ENCODE measurements at places on chromosomes 5 and 9.

DNA sequence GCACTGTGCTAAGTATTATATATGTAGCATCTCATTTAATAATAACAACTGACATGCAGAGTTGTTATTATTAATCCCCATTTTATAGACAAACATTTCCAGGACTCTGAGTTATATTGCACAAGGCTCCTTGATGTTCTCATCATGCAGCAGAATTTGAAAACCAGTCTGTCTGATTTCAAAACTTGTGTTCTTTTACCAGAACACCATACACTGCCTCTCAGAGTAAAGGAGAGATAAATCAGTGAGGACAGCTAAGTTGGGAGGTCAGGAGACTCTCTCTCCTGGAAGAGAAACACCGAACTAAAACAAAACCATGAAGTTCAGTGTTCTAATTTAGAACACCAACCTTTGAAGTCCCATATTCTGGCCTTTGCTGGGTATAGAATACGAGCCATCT lies 92.7 kb upstream of the TNC start:
- no peak for DNase-seq

- DNase-seq: no peak
Observed at GRCh38 chr9:5624655-5625054, 4.3 kb upstream of the RIC1 start.

DNA sequence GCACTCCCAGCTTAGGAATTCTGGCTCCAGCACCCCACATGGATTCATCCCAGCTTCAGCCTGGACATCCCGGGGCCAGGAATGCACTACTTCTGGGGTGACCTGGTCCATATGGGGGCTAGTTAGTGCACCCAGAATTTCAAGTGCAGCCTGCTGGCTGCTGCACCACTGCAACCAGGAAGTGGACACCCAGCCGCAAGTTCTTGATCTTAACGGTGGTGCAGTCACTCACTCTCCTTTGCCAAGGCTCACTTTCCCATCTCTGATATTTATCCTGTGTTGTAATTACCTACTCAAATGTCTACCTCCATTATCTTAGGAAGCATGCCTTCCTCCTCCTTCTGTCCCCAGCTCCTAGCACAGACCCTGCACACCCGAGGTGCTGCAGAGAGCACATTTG lies 26.2 kb upstream of the RAB14 start:
- DNase-seq: no peak

GRCh38 chr5:178284093-178284675 lies 51.6 kb upstream of the PHYKPL start:
- DNase-seq: no peak

DNA sequence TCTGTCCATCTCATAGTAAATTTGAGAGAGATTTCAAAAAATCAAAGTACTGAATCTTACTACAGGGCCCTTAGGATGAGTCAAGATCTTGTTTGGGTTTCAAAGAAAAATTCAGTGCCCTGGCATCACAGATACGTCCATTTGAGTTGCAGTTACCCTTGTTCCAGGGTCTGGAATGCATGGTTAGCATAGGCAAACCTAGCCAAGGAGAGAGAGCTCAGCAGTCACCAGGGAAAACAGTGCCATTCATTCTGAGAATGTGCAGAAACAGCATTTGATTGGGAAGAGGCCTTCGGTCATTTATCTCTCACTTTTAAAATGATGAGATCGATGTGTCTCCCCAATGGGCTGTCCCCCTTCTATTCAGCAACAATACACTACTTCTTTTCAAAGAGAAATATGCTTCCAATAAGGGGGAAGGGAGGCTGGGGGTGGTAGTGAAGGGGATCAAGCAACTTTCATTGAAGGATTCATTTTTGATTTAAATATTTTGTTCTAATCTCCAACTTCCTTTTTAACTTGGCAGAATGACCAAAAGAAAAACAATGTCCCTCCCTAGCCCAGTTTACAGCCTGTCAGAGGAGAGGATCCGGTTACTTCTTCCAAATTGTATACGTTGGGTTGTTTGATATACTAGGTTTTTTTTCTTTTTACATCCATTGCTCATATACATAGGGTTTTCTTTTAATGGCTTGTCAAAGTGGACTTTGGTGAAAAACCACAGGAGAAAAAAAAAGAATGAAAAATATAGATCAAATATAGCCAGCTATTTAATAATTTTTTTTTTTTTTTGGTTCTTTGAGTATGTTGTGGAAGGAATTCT lies 491.1 kb downstream of the CCDC171 start:
- no peak for DNase-seq

- peak; percentile 81 for DNase-seq
Observed at GRCh38 chr5:181167814-181168488, 20.6 kb downstream of the OR2V2 start.

DNA sequence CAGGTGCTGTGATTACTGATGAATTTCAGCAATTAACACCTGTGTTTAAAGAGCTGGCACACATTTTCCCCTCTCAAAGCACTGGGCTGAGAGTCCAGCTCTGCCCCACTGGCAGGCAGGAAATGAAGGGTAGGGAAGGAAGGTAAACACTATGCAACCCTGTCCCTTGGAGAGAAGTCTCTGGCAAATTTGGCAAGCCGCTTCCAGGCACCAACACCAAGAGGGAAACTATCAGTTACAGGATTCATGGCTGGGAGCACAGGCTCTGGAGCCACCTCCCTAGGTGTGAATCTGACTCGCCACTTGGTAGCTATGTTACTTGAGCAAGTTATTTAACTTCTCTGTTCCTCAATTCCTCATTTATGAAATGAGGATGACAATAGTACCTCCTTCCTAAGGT lies 3.3 kb downstream of the ANKS6 start:
- no peak for DNase-seq

GRCh38 chr9:113520109-113520642 lies 56.6 kb downstream of the RGS3 start:
- DNase-seq: no peak

- DNase-seq: no peak
Observed at GRCh38 chr9:115115117-115115880, 2.7 kb downstream of the TNC start.

DNA sequence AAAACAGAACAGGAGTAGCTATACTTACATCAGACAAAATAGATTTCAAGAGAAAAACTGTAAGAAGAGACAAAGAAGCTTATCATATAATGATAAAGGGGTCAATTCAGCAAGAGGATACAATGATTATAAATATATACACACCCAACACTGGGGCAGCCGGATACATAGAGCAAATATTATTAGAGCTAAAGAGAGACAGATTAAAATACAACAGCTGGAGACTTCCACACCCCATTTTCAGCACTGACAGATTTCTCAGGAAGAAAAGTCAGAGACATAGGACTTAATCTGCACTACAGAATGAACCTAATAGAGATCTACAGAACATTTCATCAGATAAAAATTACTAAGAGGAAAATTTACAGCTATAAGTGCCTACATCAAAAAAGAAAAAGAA lies 35.7 kb downstream of the OXCT1 start:
- no peak for DNase-seq

GRCh38 chr9:93205045-93205768 lies 21.3 kb downstream of the WNK2 start:
- DNase-seq: no peak

DNA sequence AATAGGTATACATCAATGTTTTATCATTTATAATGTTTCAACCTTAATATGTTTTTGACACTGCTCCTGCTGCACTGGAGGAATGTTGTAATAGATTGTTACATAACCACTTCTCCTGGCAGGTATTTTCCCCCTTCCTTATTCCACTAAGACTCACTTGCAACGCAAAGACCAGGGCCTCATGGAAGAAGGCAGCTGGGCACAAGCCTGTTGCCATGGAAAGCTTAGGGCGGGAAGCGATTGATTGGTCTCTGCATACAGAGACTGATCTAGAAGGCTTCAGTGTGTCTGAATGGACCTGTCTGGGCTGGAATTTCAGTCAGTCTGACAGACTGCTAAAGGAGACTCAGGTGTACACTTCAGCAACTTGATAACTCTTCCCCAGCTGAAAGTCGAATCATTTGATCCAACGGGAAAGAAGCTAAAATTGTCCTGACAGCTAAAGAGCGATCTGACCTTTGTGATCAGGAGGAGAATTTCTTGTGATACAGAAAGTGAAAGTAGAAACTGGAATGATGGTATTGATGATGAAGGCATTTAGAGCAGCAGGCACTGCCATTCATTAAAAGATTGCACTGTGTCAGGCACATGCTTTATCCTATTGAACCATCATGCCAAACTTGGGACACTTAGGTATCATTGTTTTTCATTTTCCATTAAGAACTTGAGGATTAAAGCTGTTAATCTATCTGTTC lies 65.1 kb downstream of the GRIA1 start:
- DNase-seq: no peak

DNA sequence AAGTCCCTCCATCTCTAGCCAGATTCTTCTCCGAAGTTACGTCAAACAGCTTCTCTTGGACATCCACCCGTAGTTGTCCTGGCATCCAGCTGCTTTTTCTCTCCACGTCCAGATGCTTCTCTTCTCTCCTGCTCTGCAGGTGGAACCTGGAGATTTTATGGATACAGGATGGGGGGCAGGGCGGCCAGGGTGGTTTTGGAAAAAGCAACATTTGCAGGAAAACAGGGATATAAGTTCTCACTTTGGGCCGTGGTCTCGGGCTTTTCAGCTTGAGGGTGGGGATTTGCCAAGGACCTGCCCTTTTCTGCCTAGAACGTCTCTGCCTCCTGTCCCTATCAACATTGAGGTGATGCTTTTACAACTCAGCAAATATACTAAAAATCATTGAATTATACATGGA lies 1941.6 kb upstream of the C9orf72 start:
- DNase-seq: no peak

DNA sequence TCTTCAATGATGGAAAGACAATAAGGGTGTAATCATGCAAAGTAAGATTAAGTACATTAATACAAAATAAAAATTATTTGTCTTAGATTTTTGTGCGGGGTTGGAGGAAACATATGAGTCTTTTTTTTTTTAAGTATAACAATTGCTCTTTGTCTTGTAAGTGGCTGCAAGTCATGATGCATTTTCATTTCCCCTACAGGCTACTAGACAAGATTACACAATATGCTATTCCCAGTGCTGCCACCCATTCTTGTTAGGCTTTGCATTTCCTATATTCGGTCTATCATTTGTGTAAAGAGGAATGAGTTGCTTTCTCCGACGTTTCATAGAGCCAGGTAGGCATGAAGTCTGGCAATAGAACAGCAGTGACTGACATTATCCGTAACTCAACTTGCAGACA lies 294.2 kb upstream of the CYLC2 start:
- no peak for DNase-seq

DNA sequence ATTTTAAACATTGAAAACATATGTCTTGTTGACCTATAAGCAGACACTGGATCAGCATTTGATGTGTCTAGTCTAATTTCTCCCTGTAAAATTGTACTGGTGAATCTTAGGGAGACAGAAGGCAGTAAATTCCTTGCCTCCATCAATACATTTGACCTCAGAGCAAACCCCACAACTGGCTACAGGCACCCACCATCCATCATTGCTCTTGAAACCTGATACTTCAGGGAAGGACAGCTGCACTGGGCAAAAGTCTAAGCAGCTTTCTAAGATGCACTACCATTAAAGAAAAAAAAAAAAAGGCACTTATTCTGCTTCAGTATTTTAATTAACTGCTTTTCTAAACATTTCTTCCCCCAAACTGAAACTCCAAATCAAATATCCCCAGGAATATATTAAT lies 1051.3 kb upstream of the DMAC1 start:
- no peak for DNase-seq

- no peak for DNase-seq
Observed at GRCh38 chr5:83900306-83900705, 179.7 kb upstream of the HAPLN1 start.

- DNase-seq: no peak
Observed at GRCh38 chr9:15353892-15354291, 46.9 kb upstream of the TTC39B start.

GRCh38 chr5:146427619-146427997 lies 19.5 kb upstream of the TCERG1 start:
- no peak for DNase-seq

DNA sequence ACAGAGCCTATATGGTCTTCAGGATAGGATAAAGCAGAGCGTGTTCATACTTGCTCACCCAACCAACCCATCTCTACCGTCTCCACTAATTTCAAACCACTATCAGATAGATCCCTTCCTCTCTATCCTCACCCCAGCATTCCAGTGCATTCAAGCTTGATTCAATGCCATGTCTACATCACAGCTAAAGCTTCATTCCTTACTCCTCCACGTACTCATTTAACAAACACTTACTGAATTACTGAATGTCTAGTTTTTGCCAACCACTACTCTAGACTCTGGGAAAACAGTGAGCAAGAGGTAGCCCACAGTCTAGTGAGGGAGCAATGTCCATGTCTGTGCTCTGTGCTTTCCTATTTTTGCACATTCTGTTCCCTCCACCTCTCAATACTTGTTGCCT lies 163.5 kb upstream of the MSX2 start:
- no peak for DNase-seq

DNA sequence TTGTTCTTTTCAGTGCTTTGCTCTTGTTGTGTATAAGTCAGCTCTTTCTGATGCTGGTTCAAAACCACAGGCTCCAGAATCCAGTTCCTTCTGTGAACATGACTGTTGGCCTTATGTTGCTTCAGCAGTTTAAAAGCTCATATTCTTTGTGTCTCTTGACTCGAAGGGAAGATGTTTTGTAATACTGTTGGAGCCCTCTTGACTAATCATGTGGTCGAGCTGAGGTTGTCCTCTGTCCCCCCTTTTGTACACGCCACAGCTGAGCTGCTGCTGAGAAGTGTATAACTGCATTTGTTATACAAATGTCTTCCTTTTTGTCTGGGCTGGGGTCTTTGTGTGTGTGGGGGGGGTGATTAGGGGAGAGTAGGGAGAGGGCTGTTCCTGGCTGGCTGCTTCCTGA lies 35.8 kb downstream of the SLC36A1 start:
- no peak for DNase-seq

GRCh38 chr5:119614838-119615237 lies 14.5 kb upstream of the FAM170A start:
- no peak for DNase-seq

- no peak for DNase-seq
Observed at GRCh38 chr9:98993570-98993945, 49.9 kb downstream of the COL15A1 start.

GRCh38 chr5:10489810-10490426 lies 48.2 kb downstream of the ROPN1L start:
- no peak for DNase-seq

DNA sequence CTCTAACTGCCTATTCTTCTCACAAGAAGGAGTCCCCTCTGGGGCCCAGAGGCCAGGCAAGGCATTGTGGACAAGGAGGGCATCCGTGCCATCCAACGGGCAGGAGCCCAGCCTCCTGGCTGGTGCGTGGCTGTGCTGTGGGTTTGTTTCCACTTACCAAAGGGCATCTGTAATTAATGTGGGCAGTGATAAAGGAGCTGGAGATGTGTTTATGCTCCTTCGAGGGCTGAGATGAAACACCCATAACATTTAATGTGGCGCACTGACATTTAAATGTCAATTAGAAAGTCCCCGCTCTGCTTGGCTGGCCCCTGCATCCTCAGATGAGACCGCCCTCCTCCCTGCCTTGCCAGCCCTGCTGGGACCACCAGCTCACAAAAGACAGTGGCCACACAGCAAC lies 57.1 kb downstream of the KCNIP1 start:
- no peak for DNase-seq

Data from endothelial cell (in vitro differentiated cells).